DMS79 treated with DMSO at 0.1 percent for 48 hours (cell line): ENCODE measurements at places on chromosomes 7 and 10.

DNA sequence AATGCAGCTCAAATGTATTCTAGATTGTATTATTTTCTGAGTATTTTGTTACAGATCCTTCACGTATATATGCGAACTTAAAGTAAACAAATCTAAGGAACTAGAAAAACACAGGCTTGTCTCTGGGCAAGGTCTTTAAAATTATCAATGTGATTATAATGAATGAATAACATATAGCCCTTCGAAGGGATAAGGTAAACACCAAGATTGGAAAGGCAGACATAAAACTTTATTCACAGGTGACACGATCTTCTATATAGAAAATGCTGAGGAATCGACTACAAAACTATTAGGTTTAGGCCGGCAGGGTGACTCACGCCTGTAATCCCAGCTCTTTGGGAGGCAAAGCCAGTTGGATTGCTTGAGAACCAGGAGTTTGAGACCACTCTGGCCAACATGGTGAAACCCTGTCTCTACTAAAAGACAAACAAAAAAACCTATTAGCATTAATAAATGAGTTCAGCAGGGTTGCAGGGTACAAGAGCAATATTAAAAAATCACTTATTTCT is 80.4 kb downstream of the CNNM2 start:
- no peak for DNase-seq

- DNase-seq: no peak
These were observed 62.0 kb downstream of the EPDR1 start for GRCh38 chr7:37982423-37982822.

DNA sequence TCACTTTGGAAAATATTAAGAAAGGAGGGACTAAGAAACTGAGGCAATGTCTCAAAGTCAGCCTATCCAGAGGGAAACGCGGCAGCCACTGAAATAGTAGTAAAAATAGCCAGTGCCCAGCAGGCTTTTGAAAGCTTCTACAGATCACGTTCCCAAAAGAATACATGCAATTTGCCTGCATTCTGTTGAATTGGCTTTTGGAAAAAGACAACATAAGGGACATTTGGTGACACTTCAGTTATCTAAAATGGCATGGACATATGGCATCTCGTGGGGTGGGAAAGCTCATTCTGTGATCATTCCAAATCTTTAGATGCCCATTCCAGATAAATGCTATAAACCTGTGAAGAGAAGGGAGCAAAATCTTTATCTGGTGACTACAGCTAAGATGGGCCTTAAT is 82.8 kb upstream of the PDE1C start:
- DNase-seq: no peak

DNA sequence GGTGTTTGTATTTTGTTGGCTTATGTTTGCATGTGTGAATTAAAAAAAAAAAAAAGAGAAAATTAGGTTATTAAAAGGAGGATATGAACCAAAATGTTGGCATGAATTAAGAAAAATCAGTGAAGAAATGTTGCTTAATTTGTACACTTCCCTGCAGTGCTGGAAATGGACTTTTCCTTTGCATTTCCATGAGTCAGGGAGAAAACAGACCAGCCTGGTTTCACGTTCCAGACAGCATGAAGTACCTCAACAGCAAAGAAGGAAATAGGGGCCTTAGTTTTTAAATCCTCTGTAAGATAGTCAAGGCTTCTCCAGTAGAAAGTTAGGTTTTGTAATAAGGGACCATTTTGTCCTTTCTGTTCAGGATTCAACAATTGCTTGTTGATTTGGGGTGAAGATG is 159.7 kb downstream of the CELF2 start:
- DNase-seq: no peak

DNA sequence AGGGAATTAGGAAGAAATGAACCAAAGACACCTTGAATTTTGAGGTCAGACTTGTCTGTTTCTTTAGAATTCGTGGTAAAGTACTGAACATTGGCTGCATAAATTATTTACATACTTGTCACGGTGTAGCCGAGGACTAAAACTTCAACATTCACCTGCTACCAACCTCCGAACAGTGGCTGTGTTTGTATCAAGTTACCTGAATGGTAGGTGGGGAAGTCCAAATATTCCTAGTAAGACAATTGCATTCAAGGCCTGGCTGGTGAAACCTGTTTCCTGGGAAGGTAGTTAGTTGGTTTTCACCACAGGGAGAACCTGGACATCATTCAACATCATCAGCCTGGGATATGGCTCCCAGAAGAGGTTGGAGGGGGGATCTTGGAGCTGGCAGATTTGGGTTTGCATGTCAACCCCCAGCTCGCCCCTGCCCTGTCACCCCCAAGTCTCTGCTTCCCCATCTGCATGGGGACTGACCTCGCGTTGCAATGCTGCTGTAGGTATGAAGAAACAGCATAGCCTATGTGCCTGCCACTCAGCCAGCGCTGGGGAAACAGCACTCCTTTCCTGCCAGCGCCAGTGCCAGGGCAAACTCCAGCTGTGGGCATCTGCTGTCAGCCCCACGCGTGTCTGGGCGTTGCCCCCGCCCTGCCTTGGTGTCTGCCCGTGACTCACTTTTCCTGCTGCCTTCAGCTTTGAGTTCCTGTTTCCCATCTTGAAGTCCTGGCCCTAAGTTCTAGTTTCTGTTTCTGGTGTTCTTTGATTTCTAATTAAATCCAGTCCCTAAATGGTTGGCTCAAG is 12.7 kb upstream of the LARP4B start:
- DNase-seq: peak; percentile 8

DNA sequence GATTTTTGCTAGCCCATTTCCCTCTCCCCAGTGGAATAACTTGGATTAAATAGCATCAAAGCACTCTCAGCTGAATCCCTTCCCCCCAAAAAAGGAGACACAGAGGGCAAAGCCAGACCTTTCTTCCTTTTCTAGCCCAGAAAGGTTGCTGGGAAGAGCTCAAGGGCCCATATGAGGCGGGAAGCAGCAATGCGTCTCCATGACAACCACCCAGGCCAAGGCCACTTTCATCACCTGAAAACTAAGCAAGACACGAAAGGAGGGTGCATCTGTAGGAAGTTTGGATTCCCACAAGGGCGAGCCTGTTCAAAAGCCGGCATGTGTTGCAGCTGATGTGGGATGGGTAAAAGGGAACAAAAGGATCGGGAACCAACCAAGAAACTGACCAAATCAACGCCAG is 229.1 kb downstream of the PLXNA4 start:
- DNase-seq: peak; percentile 46

DNA sequence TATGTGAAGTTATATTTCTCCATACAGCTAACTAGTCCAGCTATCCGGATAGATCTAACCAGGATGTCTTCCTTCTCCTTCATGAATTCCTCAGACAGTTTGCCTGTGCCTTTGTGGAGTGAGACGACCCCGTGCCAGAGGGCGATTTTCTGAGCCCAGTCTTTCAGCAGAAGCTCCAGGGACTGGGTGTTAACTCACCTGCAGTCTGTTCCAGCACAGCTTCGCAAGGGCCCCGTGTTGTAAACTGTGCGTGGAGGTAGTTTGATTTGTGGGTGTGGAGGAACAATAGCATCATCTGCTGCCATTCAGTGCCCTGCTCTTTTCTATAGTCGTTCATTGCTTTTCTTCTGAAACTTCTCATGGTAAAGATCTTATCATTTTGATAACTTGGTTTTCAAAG is 103.8 kb downstream of the INPP5A start:
- DNase-seq: no peak

DNA sequence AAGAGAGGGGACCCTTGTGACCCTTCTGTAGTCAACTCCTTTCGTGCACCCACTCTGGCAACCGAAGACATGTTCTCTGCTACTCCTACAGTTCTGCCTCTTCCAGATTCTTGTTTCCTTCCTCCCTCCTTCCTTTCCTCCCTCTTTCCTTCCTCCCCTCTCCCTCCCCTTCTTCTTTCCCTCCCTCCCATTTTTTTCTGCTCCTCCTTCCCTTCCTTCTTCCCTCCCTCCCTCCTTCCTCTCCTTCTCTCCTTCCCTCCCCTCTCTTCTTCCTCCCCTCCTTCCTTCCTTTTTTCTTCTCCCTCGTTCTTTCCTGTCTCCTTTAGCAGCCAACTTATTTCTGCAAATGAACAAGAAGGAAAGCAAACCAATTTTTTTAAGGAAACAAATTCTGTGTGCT is 111.5 kb downstream of the NPTX2 start:
- no peak for DNase-seq

DNA sequence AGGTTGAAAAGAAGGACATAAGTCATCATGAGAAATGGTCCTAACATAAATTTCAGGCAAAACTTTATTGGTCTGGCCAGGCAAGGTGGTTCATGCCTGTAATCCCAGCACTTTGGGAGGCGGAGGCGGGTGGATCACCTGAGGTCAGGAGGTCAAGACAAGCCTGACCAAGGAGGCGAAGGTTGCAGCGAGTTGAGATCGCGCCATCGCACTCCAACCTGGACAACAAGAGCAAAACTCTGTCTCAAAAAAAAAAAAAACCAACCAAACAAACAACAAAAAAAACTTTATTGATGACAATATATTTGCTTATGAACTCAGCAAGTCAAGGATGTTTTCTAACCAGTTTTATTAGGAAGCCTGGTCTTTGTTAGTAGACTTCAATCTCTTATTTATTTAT is 54.6 kb upstream of the ARHGAP21 start:
- DNase-seq: no peak

DNA sequence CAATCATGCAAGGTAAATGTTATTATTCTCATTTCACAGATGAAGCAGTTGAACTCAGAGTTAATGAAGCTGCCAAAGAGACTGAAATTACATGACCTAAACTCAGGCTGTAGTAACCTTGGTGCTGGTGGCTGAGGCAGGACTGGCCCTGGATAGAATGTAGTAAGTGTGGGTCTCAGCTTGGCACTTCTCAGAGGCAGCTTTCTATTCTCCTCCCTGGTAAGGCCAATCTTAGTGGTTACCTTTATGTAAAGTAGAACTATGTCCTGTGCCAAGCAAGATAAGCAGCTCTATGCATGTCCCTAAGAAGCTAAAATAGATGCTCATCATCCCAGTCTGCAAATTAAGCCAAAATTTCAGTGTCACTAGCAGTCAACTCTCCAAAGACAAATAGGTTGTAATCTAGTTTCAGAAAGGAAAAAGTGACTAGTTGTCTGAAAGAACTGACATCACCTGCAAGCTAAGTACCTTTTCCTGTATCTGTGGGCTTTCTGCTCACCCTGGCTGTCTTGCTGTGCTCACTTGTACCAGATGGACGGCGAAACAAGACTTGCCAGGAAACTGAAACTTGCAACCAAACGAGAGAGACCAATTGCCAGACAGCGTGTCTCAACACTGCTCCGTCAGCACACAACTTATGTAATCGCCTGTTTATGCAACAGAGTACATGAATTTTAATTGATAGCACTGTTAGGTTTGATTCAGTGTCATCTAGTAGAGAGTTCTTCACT is 43.7 kb downstream of the CH25H start:
- DNase-seq: no peak

DNA sequence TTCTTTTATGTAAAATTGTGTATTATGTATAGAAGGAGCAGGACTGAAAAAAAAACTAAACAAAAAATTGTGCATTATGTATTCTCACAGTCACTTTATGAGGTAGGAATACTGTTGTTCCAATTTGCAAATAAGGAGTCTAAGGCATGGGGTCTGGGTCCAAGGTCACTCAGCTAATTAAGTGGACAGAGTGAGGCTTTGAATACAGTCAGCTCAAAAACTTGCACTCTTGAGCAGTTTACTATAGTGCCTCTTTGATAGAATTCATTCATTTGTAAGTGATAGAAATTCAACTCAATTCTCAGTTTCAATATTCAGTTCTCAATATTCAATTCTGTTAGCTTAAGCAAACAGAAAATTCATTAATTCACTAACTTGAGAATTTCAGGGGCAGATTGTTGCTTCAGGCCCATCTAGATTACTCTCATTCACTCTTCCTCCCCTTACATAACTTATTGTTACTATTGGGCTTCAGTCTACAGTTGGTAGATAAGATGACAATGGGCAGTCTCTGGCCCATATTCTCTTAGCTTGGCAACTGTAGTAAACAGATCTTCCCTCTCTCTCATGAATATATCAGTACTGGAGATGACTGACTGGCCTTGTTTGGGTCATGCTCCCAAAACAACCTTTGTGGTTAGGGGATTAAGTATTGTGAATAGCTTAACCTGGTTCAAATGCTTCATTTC is 86.6 kb downstream of the BTAF1 start:
- DNase-seq: no peak

DNA sequence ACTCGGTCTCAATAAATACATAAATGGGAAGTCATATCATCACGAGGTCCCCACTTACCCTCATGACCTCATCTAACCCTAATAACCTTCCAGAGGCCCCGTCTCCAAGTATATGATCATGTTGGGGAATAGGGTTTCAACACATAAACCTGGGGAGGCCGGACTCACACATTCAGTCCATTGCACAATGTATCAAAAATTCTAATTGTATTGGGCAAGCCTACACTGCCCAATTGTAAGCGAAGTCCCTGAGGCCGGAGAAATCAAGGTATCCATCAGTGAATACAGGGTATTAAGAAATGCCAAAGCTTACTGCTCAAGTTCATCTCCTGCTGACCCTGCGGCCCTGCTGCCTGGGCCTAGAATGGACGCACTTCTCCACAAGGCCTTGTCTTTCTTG is 69.6 kb downstream of the PARP12 start:
- DNase-seq: no peak

GRCh38 chr7:35365523-35365922 is 111.6 kb upstream of the TBX20 start:
- no peak for DNase-seq

GRCh38 chr7:91628742-91629141 is 251.8 kb downstream of the MTERF1 start:
- DNase-seq: peak; percentile 43
